NCI-H1105 (cell line): ENCODE measurements at places on chromosomes 6 and 20.
A peak's percentile ranks its signal among the peaks of the same experiment; 100 is the strongest.

DNA sequence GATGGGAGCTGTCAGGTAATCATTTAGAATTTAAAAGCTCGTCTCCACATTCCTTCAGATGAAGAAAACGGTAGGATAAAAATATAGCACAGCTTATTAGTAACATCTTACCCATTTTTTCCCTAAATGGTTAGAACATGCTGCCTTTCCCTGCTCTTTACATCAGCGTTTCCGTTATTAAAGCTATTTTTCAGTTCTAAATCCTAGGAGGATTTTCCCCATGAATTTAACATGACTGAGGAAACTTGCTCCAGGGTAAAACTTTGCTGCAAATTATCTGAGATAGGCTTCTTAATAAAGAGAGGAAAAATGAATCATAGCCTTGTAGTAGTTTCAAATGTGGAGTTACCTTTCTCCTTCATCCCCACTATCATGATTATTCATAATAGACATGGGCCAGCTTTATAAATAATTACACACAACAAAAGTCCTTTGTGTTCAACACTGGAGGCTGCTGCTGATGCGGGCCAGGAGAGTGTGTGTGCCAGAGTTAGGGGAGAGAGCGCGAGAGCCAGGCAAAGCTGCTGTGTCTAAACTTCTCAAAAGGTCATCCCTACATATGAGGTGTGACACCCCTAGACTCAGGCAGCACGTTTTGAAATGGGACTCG, 24.4 kb downstream of the MYLIP start:
- no peak for DNase-seq

DNA sequence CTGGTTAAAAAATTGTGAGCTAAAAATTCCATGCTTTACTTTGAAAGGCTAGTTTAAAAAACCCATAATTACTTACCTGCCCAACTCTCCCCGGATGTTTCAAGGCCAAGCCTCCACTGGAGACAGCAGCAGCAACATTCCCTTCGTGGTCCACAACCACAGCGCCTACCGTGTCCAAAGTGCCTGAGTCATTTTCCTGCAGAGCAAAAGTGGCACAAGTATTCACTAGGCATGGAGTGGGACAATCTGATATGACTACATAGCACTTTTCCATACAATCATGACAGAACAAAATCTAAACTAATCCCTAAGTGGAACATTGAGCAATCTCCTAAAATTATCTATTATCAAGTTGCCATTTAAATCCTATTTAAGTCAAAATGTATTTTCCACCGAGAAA, 104.8 kb downstream of the TASP1 start:
- DNase-seq: no peak

- no peak for DNase-seq
These were observed 21.3 kb upstream of the HLA-DRB5 start for GRCh38 chr6:32551410-32551809.

GRCh38 chr6:134757911-134758361, 192.0 kb downstream of the ALDH8A1 start:
- DNase-seq: no peak

DNA sequence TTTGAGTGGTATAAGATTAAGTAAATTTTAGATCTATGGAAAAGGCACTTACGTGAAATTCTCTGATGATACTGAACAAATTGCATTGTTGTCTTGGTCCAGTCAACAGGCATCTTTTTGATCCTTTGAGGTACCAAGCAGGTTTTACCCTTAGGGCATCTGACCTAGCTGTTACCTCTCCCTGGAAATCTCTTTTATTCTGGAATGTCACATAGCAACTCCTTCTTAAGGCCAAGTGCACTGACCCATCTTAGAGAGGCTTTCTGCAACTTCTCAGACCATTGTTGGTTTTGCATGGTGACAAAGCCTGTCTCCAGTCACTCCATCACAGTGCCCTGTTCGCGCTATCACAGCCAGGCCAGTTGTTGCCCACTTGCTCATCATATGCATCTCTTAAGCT, 42.0 kb downstream of the TPD52L1 start:
- DNase-seq: no peak

- no peak for DNase-seq
These were observed 29.1 kb downstream of the TXLNB start for GRCh38 chr6:139262519-139263300.

- DNase-seq: no peak
These were observed 5.0 kb downstream of the TCF21 start for GRCh38 chr6:133893946-133894345.

DNA sequence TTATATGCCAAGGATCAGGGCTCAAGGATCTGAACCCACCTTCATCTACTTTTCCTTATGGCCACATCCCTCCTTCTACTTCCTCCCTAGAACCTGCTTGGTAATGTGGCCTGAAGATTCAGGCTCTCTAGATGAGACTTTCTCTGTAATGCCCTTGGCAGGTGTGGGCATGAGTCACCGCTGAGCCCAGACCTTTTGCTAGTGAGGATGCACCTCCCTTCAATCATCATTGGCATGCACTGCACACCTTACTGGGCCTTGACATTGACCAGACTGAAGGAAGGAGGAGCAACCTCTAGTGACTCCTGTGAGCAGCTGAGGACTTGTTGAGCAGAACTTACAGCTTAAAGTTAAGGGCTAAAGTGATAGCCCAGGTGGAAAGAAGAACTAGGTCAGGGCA, 405.3 kb downstream of the MAFB start:
- no peak for DNase-seq

DNA sequence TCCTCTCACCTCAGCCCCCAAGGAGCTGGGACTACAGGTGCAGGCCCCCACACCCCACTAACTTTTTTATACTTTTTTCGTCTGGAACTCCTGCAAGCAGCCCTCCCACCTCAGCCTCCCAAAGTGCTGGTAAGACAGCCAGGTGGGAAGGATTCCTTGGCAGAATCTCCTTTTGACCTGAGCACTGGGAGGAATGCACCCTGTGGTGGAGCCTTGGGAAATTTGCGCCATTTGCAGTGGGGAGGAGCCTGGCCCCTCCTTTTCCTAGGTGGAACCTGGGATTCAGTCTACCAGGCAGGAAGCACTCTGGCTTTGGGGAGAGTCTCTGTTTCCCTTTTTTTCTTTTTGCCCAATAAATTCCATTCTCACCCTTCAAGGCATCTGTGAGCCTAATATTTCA, 2.3 kb upstream of the RNGTT start:
- no peak for DNase-seq

- DNase-seq: no peak
These were observed 203.0 kb downstream of the KCNQ5 start for GRCh38 chr6:72824833-72825232.

DNA sequence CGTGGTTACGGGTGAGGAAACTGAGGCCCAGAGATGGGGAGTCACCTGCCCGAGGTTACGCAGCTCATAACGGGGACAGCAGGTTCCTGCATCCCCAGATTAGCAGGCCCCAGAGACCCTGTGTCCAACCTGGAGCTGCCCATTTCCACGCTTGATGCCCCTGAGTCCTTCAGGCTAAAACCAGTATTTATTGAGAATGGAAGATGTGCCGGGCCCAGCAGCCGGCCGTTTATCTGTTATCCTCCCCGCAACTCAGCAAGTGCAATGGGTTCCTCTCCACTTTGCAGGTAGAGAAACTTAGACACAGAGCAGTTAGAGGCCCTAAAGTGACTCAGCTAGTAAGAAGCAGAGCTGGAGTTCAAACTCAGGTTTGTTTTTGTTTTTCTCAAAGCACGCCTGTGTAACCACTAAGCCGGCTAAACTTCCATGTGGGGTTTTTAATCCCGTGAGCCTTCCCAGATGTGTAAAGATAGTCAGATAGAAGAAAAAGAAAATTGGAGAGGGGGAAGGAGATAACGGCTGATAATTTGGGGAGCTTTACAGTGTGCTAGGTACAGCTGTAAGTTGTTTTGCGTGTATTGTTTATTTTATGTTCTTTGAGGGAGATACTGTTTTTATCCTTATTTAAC, 775 bp downstream of the PFDN4 start:
- DNase-seq: no peak

DNA sequence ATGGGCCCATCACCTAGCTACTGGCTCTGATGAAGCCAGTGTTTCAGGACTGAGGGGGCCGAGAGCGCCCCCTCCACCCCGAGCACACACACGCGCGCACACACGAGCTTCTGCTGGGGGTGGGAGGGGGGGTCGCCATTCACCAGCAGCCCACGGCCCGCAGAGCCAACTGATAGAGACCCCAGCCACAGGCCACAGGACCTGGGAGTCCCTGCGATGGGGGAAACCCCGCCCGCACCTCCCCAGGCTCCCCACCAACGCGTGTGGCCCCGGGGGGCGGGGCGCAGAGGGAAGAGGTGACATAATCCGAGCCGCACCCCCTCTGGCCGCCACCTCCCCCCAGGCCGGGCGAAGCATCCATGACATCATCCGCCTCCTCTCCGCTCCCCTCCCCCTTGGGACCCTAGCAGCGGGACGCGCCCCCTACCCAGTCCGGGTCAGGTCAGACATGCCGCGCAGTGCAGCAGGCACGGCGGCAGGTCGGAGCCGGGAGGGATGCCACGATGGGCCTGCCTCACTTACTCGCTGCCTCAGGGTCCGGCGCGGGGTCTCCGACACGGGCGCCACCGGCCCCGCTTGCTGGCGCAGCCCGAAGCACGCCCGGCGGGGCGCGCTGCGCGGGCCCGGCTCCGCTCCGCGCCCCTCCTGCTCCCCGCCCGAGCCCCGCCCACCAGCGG, at the start of gene LZTS3:
Gene LZTS3, minus strand, starts transcription at position 617 of the 677 bp plus-strand sequence. CDS start 6,386 bp downstream, outside the sequence.
- peak; percentile 72 for DNase-seq

GRCh38 chr20:1841554-1842140, 53.6 kb upstream of the SIRPA start:
- no peak for DNase-seq

GRCh38 chr6:37174196-37174514, 4.2 kb downstream of the PIM1 start:
- no peak for DNase-seq

DNA sequence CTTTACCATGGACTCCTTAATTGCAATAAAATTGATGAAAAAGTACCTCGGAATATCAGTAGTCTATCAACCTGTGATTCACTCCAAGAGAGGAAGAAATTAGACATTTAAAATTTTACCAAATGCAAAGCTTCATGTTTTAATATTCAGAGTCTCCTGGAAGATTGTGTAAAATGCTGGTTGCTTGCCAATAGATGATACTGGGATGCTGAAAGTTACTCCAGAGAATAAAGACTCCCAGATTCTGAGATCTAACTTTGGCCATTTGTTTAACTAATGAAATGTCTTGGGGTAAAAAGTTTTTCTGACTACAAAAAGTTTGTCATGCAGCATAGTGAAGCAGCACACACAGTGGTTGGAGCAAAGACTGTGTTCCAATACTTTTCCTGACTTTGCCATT, 176.7 kb upstream of the RSPO3 start:
- no peak for DNase-seq

GRCh38 chr6:43738877-43739641, 31.0 kb upstream of the VEGFA start:
- no peak for DNase-seq

- peak; percentile 10 for DNase-seq
These were observed 4.7 kb upstream of the GJA1 start for GRCh38 chr6:121430514-121431460.

DNA sequence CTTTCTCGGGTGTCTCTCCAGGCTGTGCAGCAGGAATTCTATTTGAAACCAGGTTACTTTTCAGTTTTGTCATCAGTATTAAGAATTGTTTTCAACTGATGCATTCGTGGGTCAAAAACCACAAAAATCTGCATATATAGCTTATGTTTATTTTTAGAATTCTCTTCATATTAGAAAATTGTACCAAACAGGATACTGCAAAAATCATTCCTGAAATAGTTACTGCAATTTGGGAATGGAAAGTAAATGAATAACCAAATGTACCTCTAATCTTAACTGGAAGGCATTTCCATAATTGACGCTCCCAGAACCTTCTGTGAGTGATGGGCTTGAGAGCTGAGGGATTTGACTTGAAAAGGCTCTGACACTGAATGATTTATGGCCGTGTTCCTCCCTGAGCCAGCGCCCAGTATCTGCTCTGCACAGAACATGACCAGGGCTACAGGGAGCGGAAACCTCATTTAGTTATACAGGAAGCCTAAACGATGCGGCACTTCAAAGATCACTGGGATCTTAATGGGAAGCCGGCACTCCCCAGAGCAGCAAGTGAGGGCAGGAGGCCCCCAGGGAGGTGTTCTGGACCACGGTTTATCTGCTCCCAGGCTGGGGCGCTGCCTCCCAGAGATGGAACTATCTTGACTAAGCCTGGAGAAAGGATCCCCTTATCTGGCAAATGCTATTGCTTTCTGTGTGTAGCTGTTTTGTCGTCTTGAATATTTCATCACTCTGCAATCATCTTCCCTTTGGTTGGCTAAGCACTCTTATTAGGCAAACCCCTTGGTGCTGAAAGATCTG, 446.0 kb downstream of the QKI start:
- no peak for DNase-seq

GRCh38 chr6:11006061-11006460, 38.0 kb downstream of the ELOVL2 start:
- DNase-seq: no peak

GRCh38 chr6:135094403-135094821, 39.8 kb upstream of the HBS1L start:
- DNase-seq: no peak

DNA sequence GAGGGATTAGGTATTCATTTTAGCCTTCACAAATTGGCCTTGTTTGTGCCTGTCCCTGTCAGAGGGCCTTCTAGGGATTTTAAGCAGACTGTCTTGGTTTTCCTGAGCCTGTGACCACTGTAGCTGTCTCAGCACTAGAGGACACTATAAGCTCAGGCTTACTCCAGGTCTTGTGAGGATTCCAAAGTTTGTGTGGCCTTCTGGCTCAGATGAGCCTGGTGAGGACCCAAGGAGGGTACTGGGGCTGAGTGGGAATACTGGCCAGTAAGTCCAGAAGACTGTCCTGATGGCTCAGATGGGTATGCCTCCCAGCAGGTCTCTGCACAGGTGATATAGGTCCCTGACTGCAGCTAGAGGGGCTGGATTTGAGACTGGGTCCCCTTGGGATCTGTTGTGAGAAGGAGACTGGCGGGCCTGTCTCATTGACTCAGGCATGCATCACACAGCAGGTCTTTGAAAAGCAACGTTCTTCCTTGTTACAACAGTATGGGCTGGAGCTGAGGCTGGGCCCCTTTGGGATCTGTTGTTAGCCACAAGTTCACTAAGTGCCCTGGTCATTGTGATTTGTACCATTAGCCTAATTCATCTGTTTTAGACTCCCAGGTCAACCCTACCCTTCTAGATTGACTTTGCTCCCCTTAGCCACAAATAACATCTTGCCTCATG, 26.3 kb upstream of the TFB1M start:
- DNase-seq: no peak

DNA sequence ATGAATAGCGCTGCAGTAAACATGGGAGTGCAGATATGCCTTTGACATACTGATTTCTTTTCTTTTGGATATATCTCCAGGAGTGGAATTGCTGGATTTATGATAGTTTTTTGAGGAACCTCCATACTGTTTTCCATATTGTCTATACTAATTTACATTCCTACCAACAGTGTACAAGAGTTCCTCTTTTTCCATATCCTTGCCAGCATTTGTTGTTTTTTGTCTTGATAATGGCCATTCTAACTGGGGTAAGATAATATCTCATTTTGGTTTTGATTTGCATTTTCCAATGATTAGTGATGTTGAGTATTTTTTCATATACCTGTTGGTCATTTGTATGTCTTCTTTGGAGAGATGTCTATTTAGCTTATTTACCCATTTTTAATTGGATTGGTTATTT, 3.3 kb downstream of the SYCP2L start:
- no peak for DNase-seq

GRCh38 chr20:60760256-60761000, 491.6 kb upstream of the CDH4 start:
- DNase-seq: no peak
